Activated CD4-positive, alpha-beta memory T cell treated with anti-CD3 and anti-CD28 coated beads for 36 hours (primary cell): ENCODE measurements at places on chromosomes 12 and 14. TPM values are rescaled to one million over a fixed set of nuclear protein-coding genes. Genes with fewer than 3 reads are reported as not detected.

- no peak for DNase-seq
Measured at GRCh38 chr12:18431771-18432170, 170.5 kb downstream of the PIK3C2G start.

GRCh38 chr12:79071498-79071897 lies 206.9 kb downstream of the SYT1 start:
- no peak for DNase-seq

DNA sequence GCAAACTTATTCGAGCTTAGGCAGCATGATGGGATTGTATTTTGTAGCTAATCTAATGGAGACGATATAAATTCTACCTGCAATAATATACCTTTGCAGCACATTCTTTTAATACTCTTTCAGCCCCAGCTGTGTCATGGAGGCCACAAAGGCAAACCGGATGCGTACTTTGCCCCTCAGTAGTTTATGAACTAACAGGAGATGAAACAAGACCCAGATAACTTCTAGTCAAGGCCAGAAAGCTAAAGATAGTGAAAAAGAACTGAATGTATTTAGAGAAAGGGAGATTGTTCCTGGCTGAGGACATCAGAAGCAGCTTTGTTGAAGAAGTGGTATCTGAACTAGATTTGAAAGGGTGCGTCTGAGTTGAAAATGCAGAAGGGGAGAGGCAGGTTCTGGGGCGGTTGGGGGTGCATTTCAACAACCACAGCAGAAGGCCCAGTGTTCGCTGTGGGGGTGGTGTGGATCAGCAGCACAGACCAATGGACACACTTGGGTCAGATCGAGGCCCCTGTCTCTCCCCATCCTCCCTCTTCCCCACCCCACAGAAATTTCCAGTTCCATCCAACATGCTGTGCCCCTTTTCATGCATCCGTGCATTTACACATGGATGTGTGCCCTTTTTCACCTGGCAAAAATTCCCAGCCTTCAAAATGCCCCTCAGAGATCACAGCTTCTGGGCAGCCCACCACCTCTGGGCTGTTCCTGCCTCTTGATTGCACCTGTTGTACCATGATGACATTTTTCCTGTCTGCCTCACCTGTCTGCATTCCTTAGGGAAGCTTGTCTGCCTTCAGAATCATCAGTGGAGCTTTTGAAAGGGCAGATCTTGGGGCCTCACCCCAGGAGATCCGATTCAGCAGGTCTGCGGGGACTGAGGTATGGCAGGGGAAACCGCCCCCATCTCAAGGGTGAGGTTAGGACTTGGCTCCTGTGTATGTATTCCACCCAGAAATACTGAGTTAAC lies 2.2 kb downstream of the ZNF839 start:
- DNase-seq = no peak

Gene SMCO2
- total RNA-seq = not detected

DNA sequence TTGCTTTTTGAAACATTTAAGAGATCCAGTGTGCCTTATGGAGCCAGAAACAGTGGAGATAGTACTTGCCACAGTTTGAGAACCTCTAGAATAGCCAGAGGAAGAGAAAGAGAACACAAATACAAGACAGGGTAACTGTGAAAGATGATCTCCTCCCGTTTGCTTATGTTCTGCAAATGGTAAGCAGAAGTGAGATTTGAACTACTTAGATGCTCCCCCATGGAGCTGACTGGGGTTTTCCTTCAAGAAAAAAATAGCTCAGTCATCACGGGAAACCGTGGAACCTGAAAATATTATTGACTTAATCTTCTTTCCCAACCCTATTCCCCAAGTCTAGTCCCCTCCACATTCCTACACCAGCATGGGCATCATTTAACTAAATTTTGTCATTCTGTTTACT lies 87.1 kb downstream of the KIF21A start:
- DNase-seq = no peak

GRCh38 chr12:123344086-123344485 lies 20.6 kb downstream of the SBNO1 start:
- no peak for DNase-seq

Gene THAP2
- 9.4 TPM for total RNA-seq

Gene IQSEC3
- 0.29 TPM for total RNA-seq
